COLO829 (cell line): ENCODE measurements at places on chromosomes 12 and 14.
A peak's percentile ranks its signal among the peaks of the same experiment; 100 is the strongest.

DNA sequence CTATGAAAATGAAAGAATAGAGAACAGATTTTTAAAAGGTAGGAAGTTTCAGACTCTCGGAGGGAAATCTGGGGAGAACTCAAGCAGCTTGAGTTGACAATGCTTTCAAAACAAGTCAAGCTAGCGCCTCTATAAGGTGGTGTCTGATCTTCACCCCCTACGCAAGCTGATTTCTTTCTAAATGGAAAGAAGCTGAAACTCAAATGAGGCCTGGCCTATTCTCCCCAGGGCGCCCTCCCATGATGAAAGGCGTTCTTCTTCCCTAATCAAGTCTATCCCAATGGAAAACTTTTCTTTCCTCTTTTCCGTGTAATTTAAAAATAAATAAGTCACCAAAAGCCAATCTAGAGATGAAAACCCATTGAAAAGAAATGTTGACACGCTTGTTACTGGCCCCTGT is 20.6 kb downstream of the PTHLH start:
- DNase-seq, result no peak

DNA sequence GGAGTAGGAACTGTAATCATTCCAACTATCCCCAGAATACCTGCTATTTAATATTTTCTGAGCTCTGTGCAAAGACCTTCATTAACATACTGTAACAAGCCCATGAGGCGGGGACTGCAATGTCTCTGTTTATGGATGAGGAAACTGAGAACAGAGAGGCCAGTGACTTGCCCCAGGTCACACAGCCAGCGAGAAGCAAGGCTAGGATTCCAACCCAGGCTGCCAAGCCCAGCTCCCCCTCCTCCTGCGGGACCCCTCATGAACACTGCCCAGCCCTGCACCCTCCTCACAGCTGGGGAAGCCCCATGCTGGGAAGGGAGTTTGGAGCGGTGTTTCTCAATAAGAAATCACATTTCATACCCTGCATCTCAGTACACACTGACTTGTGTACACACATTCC is 10.9 kb downstream of the HVCN1 start:
- DNase-seq, result no peak

- no peak for DNase-seq
Observed at GRCh38 chr14:99233222-99234035, 38.6 kb downstream of the BCL11B start.

DNA sequence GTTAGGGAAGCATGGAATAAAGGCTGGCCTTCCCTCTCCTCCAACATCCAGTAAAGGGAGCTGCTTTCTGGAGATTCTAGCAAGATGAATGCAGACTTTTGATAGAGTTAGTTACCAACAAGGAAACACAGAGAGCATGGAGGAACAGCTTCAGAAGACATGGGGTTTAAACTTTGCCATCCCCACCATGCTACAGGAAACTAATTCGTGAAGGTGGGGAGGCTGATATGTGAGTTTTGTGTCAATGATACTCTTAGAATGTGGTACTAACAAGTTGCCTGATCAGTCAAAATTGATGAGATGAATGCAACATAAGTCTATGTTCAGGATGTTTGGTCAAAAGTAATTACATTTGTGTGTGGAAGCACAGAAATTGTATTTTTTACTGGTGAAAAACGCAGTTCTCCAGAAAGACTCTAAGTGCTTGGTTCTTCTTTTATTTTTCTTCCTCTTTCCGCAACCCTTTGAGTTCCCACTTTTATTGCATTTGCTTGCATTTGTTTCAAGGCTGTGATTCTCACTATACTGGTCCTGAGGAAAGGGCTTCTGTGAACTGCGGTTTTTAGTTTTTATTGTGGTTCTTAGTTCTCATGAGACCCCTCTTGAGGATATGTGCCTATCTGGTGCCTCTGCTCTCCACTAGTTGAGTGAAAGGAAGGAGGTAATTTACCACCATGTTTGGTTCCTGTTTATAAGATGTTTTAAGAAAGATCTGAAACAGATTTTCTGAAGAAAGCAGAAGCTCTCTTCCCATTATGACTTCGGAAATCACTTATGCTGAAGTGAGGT is at the start of gene CLEC4A:
Gene CLEC4A, plus strand, starts transcription at position 494 of the 789 bp plus-strand sequence. Its CDS starts 262 bp downstream, at position 756.
- no peak for DNase-seq

DNA sequence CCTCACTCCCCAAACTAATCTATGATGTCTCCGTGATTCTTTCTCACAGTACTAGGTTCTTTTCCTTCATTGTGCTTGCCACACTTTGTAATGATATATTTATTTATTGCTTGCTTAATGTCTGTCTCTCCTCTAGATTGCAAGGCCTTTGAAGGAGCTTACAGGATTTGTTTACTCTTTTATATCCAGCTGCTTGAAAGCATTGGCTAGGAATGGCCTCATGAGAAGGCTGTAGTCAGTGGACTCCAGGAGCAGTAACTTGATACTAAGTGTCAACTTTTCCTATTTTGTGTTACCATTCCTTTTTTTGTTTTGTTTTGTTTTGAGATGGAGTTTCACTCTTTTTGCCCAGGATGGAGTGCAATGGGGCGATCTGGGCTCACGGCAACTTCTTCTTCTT is 7.3 kb upstream of the FAM234B start:
- DNase-seq, result no peak

DNA sequence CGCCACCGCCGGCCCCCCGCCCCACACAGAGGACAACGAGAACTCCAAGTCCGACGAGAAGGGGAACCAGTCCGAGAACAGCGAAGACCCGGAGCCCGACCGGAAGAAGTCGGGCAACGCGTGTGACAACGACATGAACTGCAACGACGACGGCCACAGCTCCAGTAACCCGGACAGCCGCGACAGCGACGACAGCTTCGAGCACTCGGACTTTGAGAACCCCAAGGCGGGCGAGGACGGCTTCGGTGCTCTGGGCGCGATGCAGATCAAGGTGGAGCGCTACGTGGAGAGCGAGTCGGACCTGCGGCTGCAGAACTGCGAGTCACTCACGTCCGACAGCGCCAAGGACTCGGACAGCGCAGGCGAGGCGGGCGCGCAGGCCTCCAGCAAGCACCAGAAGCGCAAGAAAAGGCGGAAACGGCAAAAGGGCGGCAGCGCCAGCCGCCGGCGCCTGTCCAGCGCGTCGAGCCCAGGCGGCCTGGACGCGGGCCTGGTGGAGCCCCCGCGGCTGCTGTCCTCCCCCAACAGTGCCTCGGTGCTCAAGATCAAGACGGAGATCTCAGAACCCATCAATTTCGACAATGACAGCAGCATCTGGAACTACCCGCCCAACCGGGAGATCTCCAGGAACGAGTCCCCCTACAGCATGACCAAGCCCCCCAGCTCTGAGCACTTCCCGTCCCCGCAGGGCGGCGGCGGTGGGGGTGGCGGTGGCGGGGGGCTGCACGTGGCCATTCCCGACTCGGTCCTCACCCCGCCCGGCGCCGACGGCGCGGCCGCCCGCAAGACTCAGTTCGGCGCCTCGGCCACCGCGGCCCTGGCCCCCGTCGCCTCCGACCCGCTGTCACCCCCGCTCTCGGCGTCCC is 150.9 kb downstream of the EGLN3 start:
- DNase-seq, result no peak

DNA sequence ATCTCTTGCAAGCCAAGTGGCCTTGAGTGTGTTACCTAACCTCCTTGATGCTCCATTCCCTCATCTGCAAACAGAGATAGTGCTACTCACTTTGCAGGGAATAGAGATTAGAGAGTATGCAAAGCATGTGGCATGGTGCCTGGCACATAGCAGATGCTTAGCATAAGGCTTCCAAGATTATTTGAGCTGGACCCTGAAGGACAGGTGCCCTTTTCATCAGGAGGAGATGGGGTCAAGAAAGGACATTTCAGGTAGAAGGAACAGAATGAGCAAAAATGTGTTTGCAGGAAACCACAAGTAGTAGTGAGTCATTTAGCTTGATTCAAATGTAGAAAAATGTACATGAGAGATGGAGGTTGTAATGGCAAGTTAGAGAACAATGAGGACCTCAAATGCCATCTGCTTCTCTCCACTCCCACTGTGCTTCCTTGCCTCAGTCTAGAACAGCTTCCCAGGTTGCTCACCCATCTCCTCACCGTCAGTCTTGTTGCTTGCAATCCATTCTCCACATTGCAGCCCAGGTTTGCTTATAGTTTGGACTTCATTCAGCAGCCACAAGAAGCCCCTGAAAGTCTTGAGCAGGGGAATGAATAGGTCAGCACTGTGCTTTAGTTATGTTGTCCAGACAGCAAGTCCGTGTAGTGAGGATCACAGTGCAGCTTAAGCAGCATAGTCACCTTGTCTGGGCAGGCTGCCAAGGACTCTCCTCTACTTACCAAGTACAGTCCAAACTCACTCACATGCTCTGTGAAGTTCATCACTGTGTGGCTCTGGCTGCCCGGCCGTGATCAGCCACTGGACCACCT is 536.3 kb upstream of the CCDC196 start:
- DNase-seq, result peak; percentile 9

- no peak for DNase-seq
Observed at GRCh38 chr12:55659486-55660385, 23.0 kb downstream of the OR10P1 start.
